ENCODE measurements at places on chromosomes 6 and 20.

DNA sequence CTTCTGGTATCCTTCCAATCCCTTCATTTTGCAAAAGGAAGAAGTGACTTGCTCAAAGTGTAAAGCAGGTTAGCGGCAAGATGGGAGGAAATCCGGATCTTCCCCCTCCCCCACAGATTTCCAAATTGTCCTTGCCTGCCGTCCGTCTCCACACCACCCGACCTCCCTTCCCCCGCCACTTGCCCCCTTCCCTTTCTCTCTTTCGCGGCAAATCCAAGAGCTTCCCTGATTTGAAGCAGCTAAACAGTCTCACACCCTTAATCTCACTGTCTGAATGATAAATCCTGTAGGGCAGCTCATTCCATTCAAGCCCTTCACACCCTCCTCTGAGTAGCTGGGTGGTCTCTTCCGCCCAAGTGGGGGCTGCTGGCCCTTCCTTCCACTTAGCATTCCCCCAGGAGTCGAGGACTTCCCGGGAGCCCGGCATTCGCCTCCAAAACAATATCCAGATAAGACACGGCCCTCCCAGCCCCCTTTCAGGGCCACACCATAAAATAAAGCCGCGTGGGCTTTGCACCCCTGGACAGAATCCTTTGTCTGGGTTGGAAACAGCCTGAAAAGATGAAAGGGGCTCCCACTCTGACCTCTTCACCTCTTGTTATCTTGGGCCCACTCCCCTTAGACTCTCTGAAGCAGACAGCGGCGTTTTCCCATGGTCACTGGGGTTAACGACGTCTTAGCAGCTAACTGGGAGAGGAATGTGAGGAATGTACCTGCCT lies 44.0 kb upstream of the PIM1 start:
- no peak for DNase-seq

DNA sequence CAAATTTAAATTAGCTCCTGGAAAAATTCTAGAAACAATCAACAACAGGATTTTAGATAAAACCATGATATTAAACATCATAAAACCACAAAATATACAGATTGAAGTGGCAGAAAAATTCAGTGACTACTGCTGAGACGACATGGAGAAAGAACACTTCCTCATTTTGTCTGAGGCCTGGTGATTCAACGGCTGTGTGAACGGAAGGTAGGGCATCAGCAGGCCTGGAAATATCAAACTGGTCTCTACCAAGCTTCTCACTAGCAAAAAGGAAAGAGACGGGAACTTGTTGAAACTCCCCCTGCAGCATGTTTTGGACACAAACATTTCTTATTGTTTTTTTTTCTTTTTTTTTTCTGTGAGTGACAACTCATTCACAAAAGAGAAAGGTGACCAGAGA lies 58.0 kb upstream of the AHI1 start:
- peak; percentile 68 for DNase-seq

DNA sequence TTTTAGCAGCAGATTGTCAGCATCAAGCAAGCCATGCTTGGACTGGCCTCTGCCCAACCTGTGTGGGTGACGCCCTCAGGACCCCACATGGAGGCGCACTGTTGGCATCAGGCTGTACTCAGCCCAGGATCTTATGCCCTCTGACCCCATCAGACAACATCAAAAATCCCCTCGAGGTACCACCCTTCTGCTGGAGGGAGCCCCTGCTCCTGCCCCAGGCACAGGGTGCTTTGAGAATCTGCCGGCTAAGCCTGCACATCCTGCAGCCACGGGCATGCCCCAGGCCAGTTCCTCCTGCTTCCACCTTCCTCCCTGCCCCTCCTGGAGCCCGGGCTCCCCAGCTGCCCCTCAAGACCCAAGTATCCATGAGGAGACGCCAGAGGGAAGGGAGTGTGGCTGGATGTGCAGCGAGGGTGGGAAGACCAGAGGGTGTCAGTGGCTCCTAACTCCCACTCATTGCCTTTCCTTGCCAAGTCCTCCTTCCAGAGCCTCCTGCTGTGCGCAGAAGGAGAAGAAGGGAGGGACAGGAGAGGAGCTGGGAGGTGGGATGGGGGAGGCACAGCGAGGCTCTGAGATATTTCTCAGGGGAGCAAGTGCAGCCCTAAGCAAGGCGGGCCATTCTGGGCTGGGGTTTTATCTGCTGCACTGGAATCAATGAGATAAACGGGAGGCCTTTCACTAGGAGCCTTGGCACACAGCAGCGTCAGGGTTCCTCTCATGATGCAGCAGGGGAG lies 77.4 kb upstream of the CST7 start:
- no peak for DNase-seq

GRCh38 chr6:149963212-149963461 lies 606 bp upstream of the ULBP1 start:
- DNase-seq = peak; percentile 65

DNA sequence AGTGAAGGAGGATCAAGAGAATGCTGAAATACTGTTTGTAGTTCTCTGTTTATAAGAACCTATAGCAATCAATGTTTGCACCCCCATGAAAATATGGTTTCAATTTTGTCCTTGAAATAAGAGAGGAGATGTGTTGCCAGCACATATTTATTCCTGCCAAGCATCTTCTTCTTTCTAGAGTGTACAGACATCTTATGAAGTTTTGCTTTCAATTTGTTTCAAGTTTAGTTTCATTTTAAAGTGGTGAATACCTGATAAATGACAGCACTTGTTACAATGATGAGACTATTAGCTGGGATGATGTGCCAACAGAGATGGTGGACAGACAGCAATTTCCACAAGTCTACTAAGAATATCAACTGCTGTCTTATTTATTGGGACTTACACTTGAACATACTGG lies 39.2 kb upstream of the CENPW start:
- no peak for DNase-seq

- DNase-seq = no peak
Measured at GRCh38 chr20:44931911-44932310, 22.1 kb downstream of the PABPC1L start.

- no peak for DNase-seq
Measured at GRCh38 chr6:148516217-148516616, 173.6 kb downstream of the SASH1 start.

GRCh38 chr6:141050471-141050870 lies 1082.3 kb upstream of the GJE1 start:
- peak; percentile 11 for DNase-seq

GRCh38 chr6:148288541-148288940 lies 54.1 kb upstream of the SASH1 start:
- no peak for DNase-seq

GRCh38 chr6:49220293-49220692 lies 242.8 kb downstream of the MMUT start:
- no peak for DNase-seq

DNA sequence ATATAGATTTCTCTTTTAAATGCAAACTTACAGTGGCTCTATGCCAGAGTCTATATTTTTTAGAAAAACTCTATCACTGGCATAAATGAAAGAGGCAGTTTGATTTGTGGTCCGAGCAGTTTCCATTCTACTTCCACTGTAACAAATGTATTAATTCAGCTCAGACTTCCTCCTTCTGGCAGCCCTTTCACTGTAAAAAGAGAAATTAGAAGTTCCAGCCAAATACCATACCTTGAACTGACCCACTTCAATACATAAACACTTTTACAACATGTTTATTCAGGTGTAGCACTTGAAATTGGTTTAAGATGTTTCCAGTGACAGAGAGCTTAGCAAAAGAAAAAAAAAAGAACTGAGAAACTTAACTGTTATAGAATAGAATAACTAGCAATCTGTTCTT lies 99.3 kb downstream of the BMP5 start:
- no peak for DNase-seq

- DNase-seq = no peak
Measured at GRCh38 chr20:57896563-57896962, 186.7 kb upstream of the PMEPA1 start.

DNA sequence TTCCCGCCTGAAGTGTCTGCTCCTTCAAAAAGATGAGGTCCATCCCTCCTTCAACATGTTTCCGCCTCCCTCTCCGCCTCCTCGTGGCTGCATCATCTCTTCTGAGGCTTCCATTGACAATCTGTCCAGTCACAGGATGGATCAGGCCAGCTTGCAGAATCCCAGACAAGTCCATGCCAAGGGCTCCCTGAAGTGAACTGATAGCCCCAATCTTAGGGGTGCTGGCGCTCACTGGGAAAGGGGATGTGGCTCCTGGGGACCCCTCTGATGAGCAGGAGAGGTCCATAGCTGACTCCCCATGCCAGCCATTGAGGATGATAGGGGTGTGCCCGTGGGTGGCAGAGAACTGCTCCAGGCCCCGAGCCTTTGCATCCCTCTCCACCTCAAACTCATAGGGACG lies 48.6 kb upstream of the EMILIN3 start:
- no peak for DNase-seq

DNA sequence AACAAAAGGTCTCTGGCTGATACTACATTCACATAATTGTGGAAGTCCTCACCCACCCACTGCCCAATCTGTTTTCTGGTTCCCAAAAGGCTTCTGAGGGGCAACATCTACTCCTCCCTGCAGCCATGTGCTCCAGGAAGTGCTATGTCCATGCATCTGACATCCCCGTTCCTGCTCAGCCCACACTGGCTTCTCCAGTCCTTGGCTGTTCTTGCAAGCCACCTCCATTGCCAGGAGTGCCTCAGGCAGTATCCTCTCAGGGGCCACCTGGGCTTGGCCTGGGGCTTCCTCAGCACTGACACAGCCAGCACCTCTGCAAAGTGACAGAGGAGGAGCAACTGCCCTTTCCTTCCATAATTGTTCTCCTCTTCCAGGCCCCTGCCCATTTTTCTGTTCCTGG lies 18.3 kb downstream of the ARHGAP18 start:
- DNase-seq = no peak

DNA sequence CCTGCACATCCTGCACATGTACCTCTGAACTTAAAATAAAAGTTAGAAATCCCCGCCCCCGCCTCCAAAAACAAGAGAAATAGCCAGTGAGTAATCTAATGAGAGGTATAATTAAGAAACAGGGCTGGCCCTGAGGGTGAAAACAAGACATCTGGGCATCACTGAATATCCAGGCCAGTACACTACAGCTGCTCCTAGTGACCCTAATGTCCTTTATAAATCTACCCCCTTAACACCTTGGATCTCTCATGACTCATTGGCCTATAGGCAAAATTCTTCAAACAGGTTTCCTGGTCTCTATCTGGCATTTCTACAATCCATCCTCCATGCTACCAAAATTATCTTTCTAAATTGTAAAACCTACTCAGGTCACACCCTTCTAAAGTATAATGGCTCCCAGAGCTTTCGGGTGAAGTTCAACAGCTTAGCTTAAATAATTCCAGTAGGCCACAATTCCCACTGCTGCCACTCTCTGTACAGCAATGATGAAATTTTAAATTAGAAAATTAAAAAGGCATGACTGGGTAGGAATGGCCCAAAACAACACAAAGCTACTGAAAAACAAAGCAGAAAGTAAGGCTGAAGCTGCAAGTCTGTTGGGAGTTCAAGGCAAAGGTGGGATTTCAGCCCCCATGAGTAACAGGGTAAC lies 260.9 kb downstream of the GMDS start:
- DNase-seq = no peak

DNA sequence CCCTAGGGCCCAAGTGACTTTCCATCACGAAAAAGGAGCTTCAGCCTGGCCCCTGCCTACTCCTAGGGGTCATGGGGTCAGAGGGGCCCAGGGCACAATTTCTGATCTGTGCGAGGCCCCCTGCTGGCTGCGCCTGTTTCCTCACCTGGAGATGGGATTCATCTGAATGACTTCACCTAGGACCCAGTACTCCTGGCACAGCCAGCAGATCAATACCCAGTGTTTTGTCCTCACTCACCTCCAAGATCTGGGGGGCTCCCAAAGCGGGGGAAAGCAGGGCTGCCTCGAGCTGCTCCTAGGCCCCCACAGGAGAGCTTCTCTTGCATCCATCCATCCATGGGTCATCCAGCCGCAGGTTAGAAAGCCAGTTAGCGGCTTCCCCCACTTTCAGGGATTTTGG lies 33.8 kb downstream of the CD40 start:
- DNase-seq = peak; percentile 22

DNA sequence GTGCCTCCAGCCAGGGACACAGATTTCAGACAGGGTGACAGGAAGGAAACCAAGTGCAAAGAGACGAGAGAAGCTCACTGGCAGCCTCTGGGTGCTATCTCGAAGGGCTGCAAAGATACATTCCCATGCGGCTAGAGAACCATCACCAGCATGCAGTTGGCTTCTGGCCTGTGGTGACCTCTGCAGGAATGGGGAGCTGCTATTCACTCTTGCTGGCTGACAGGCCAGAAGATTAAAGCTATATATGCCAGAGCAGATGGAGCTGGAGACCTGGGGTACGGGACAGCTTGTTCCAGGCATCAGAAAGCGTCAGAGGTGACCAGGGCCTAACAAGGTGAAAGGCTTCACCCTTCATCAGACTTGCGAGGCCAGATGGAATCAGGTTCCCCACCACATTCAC lies 20.0 kb downstream of the MAP1LC3A start:
- no peak for DNase-seq

DNA sequence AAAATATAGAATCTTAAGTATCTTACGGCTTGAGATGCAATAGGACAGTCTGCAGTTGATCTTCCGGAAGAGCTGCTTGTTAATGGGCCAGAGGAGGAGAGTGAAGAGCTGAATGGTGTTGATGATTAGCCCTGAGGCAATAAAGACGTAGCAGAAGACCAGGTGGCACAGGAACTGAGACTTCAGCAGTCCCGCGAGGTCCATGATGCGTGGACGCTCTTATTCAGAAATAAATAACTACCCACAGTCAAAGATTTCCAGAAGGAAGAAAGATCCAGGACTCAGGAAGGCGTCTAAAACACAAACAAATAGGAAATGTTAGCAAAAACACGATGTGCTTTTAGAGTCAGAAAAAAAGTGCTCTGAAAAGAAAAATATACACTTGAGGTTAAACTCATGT lies 41.9 kb downstream of the AGPAT4 start:
- no peak for DNase-seq

GRCh38 chr6:44701038-44701636 lies 313.6 kb downstream of the CDC5L start:
- no peak for DNase-seq

- DNase-seq = peak; percentile 68
Measured at GRCh38 chr6:34600796-34601195, 44.7 kb upstream of the SPDEF start.

- DNase-seq = peak; percentile 62
Measured at GRCh38 chr6:87396595-87397392, 11.0 kb upstream of the CFAP206 start.

DNA sequence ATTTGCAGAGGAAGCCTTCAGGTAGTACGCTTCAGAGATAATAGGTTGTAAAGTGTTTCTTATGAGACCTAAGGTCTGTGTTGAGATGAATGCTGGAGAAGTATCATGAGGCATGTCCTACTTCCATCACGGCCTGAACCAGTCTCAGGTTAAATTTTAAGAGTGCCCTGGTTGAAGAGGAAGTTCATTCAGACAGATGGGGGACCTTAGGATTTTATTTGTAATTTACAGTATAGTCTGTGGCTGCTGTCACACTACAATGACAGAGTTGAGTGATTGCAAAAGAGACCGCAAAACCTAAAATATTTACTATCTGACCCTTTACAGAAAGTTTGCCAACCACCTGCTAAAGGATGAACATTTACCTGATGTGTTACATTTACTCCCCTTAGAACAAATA lies 70.9 kb downstream of the UST start:
- peak; percentile 6 for DNase-seq
